ENCODE measurements at places on chromosomes 2 and 18.

DNA sequence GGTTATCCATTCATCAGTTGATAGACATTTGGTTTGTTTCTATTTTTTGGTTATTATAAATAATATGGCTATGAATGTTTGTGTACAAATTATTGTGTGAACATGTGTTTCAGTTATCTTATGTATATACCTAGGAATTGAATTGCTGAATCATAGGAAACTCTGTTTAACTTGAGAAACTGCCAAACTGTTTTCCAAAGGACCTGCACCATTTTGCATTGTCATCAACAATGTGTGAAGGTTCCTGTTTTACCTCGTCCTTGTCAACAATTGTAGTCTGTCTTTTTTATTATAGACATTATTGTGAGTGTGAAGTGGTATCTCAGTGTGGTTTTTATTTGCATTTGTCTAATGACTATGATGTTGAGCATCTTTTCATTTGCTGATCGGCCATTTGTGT lies 17.1 kb downstream of the PDK1 start:
- no peak for DNase-seq

- DNase-seq: peak; percentile 43
Observed at GRCh38 chr18:5237083-5237722, 40.1 kb upstream of the AKAIN1 start.

DNA sequence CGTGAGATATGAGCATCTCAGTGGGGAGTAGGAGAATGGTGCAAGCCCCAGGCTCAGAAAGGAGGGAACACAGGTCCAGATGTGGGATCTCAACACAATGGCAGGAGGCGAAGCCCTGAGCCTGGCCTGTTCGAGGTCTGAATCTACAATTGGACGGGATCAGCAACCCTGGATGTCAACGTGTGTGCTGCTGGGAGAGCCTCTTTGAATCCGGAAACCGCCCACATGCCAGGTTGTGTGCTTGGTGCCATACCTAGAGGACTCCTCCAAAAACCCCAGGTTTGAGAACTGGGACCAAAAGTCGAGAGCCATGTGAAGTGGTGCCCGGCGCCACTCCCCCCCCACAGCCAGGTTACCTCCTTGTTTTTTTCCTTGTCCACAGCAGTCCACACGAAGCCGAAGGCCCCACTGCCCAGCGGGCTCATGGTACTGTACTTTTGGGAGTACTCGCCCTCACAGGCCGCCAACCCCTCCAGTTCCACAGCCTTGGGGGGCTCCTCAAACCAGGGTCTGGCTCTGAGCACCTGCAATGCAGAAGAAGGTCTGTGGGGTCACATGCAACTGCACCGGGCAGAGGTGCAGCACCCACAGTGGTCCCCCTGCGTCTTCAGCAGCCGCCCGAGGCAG lies 20.4 kb upstream of the MTERF4 start:
- no peak for DNase-seq

DNA sequence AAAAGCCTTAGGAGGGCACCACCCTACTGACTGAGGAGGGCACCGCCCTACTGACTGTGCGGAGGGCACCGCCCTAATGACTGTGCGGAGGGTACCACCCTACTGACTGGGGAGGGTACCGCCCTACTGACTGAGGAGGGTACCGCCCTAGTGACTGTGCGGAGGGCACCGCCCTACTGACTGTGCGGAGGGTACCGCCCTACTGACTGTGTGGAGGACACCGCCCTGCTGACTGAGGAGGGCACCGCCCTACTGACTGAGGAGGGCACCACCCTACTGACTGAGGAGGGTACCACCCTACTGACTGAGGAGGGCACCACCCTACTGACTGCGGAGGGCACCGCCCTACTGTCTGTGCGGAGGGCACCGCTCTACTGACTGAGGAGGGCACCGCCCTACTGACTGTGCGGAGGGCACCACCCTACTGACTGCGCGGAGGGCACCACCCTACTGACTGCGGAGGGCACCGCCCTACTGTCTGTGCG lies 150.2 kb upstream of the NFATC1 start:
- DNase-seq: no peak

DNA sequence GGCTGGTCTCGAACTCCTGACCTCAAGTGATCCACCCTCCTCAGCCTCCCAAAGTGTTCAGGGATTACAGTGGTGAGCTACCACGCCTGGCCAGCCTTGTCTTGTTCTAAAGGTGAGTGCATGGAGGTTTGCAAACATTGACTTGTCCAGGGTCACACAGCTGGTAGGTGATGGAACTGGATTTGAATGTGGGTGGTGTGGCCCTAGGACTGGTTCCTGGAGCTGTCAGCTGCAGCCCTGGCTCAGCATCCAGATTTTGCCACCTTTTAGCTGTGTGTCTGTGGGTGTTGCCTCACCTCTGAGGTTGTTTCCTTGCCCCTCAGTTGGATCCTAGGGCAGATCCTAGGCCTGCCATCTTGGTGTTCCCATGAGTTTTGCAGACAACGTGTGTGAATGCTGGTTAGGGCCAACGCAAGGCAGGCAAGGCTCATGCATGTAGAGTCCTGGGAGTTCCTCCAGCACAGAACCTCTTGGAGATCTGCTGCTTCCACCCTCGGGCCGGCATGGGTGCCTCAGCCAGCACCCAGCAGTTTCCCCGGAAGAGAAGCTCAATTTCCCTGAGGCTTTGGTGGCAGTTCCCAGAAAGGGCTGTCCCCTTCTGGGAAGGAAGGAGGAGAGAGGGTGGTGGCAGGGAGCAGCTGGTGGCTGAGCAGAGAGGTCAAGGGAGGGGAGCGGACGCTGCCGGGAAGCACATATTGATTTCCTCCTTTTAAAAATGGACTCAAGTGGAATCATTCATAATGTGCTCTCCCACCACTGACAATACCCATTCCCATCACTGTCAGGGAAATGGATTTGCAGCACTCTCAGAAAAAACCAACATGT lies 127.6 kb upstream of the HS6ST1 start:
- DNase-seq: no peak

DNA sequence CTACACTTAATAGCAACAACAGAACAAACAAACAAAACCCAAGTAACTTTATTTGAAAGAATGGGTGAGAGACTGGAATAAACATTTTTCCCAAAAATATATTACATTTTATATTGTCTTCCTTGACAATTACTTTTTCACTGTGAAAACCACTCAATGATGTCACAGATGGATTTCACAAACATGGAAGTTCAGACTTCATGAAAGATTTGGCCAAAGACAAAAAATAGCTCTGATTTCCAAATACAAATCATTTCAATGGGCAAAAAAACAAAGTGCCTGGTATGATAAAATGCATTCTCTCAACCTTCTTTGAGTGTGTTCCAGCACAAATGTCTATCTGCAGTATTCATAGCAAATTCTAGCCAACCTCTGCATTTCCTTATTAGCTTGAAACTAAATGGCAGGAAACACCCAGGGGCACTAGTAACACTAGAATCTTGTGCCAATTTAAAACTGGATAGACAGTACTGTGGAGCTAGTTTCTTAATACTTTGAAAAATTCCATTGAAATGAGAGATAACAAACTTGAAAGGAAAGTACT lies 28.5 kb upstream of the NAPG start:
- DNase-seq: no peak

DNA sequence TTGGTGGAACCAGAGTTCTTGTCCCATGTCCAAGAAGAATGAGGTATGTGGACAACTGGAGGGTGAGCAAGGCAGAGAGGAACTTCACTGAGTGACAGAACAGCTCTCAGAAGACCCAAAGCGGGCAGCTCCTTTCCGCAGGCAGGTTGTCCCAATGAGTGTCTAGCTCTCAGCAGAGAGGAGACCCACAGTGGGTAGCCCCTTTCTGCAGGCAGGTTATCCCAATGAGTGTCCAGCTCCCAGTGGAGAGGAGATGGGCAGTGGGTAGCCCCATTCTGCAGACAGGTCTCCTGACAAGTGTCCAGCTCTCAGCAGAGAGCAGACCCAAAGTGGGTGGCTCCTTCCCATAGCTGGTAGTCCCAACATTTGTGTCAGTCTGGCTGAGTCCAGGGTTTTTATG lies 69.6 kb downstream of the SRBD1 start:
- DNase-seq: no peak

GRCh38 chr2:57987835-57988573 lies 58.6 kb upstream of the VRK2 start:
- DNase-seq: no peak

All from NCI-H1694 (cell line).